ENCODE measurements at places on chromosomes 12 and 14. TPM values are rescaled to one million over a fixed set of nuclear protein-coding genes. Genes with fewer than 3 reads are reported as not detected.

Gene MANSC4
- not detected for total RNA-seq

Gene FGD6
- total RNA-seq, result 1.1 TPM

Gene CEP290
- total RNA-seq, result 17.0 TPM

Gene DEPDC4
- total RNA-seq, result 4.2 TPM

Gene RNASE3
- total RNA-seq, result not detected

Gene DDN
- total RNA-seq, result 0.48 TPM

Gene TCL1B
- not detected for total RNA-seq

Gene OR4E2
- total RNA-seq, result not detected

Gene ANKRD52
- 31.0 TPM for total RNA-seq

Gene RNASE1
- not detected for total RNA-seq

Gene KRT73
- total RNA-seq, result 1.7 TPM

Gene ABHD4
- total RNA-seq, result 8.3 TPM

Gene PLD4
- not detected for total RNA-seq

Gene CIROP
- not detected for total RNA-seq

Gene STON2
- total RNA-seq, result 0.19 TPM

Gene MUCL1
- total RNA-seq, result not detected

Gene DDX24
- total RNA-seq, result 259 TPM

Gene TAS2R31
- total RNA-seq, result 1.6 TPM

Gene NGDN
- 53.0 TPM for total RNA-seq

Gene KRT2
- not detected for total RNA-seq

Gene CAPZA3
- total RNA-seq, result not detected

Gene AVPR1A
- not detected for total RNA-seq

Gene CARMIL3
- total RNA-seq, result 0.91 TPM

Gene SLC7A8
- total RNA-seq, result 1.6 TPM

Gene B3GNT4
- total RNA-seq, result 2.0 TPM

Gene SLC2A3
- total RNA-seq, result 396 TPM

Gene HOXC13
- not detected for total RNA-seq

Gene KCNA5
- not detected for total RNA-seq

Gene CELA1
- total RNA-seq, result 0.18 TPM

Gene NR1H4
- not detected for total RNA-seq

Gene P2RX4
- 21.2 TPM for total RNA-seq

Gene ESR2
- total RNA-seq, result 0.26 TPM

Gene KRT85
- not detected for total RNA-seq

Gene DNAJC22
- total RNA-seq, result not detected

Gene STAC3
- 2.5 TPM for total RNA-seq

Gene PTPN6
- total RNA-seq, result 483 TPM

Gene CHGA
- not detected for total RNA-seq

Gene RND1
- total RNA-seq, result 2.2 TPM

Gene LTBP2
- 0.37 TPM for total RNA-seq

Gene ARHGAP9
- total RNA-seq, result 77.7 TPM

Gene BEGAIN
- 3.1 TPM for total RNA-seq

Gene PIANP
- total RNA-seq, result 0.93 TPM

Gene NKX2-1
- not detected for total RNA-seq

Gene RAB2B
- 21.2 TPM for total RNA-seq

Gene TGFB3
- 4.4 TPM for total RNA-seq

Gene GZMH
- 45.0 TPM for total RNA-seq

Gene COL2A1
- total RNA-seq, result not detected

Gene ADAMTS20
- not detected for total RNA-seq
